ENCODE measurements at places on chromosomes 1 and 21.

DNA sequence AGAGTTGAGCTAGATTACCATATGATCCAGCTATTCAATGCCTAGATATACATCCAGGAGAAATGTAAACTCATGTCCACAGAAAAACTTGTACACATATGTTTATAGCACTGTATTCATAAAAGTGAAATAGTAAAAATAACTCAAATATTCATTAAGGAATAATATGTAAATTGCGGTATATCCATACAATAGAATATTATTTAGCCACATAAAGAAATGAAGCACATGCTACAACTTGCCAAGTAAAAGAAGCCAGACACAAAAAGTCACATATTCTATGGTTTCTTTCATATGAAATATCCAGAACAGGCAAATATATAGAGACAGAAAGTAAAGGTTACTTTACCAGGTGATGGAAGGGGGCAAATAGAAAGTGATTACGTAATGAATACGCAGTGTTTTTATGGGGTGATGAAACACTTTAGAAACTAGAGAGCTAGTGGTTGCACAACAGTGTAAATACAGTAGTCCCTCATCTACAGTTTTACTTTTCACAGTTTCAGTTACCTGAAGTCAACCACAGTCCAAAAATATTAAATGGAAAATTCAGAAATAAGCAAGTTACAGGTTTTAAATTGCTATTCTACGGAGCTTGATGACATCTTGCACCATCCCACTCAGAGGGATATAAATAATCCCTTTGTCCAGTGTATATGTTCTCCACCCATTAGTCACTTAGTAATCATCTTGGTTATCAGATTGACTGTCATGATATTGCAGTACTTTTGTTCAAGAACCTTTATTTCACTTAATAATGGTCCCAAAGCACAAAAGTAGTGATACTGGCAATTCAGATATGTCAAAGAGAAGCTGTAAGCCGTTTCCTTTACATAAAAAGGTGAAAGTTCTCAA, 62.3 kb downstream of the ZNF644 start:
- no peak for DNase-seq

DNA sequence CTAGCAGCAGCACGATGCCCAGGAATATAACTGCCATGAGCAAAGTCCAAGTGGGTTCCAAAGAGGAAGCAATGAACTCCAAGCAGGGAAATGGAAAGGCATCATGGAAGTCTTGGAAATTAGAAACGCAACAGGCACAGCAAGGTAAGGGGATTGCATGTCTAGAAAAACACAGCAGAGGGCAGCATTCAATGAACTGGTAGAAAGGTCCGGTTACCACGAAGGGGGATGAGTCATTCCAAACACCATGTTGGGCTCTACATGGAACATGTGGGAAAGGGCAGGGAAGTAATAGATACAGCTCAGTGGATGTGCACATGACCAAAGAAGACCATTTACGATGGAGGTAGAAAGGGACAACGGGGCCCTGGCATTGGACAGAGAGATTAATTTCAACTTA, 36.4 kb downstream of the RXRG start:
- no peak for DNase-seq

- DNase-seq: no peak
Measured at GRCh38 chr1:12666141-12666735, 22.4 kb downstream of the AADACL4 start.

DNA sequence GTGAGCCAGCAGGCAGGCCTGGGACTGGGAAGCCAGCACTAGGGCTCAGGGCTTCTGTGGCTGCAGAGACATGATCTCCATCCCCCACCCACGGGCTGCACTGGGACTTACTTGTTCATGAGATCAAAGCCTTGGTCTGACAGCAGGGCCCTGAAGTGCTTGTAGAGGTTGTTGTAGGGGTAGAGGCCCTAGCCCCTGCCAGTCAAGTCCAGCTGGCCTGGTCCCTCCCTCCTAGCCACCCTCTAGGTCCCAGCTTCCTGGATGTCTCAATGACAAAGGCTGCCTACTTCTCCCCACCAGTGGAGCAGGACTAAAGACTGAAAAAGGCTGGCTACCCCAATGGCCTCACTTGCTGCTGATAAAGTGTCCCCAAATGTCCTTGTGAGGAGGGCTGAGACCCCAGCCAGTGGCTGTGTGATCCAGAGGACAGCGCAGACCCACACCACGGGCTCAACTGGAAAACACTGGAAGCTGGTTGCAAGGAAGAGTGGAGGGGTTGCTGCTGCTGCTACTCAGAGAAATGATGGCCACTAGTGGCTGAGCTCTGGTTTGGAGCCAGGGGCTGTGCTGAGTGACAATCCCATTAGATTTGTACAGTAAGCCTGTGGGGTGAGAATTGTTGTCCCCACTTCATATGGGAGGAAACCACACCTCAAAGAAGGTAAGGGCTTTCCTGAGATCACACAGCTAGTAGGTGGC, 1.4 kb downstream of the HTR1D start:
- DNase-seq: no peak

DNA sequence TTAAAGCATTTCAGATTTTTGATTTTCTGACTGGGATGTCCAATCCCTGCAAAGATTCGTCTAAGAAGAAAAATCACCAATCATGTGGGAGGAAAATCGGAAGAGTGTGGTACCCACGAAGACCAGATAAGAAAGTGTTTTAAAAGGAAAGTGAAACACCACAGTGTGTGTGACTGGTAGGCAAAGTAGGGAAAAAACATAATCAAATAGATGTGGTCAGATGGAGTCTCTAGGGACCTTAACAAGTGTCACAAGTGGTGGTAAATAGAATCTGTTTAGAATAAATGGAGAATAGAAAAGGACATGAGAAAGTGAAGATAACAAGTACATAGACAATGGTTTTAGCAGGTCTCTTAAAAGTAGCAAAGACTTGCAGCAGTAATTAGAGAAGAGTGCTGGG, 154.6 kb downstream of the SLC30A10 start:
- no peak for DNase-seq

DNA sequence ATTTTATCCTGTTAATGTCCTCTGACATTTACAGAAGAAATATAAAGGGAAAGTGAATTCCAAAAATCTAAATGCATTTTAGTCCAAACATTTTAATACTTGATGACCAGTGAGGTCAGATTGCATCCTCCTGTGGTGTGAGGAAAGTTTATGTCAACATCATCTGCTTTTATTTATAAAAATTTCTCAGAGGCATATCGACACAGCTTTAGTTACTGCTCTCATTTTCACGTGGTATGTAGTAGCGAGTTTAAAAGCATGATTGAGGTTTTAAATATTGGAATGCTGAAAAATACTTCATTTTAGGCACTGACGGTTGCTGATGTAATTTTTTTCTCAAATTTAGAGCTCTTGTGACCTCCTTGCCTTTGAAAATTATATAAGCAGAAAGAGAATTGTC, 234.8 kb downstream of the HMCN1 start:
- DNase-seq: no peak

GRCh38 chr1:209648931-209649776, 3.1 kb downstream of the LAMB3 start:
- no peak for DNase-seq

- no peak for DNase-seq
Measured at GRCh38 chr1:159152031-159152430, 19.4 kb upstream of the CADM3 start.

DNA sequence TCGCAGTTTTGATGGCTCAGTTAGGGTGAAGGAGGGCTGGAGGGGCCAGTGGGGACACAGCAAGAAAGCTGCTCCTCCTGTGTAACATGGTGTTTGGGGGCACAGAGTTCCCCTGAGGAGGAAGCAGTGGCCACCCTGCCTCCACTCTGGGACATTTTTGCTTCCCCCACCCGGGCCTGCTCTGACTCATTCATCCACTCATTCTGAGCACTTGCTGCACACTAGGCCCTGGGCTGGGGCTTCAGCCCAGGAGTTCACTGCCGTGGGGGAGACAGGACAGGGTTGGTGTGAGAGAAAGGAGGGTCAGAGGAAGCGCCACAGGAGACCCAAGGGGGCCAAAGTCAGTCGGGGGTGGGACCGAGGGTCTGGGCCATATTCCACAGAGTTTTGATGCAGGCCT, 41.4 kb upstream of the ACOT11 start:
- no peak for DNase-seq

DNA sequence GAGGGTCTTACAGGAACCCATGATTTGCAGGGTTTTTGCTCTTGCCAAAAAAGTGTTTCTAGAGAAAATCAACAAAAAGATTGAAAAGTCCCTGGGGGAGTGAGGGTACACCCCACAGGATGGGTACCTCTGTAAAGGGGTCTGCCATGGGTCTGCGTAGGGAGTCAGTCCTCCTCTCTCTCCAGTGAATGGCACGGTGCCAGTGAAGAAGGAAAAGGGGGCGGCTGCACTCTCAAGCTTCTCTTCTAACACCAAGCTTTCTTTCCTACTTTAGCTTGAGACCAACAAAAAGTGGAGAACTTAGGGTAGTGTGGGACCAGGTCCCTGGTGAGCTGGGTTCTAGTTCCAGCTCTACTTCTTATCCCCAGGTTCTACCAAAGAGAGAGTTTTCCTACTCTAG, 87.4 kb downstream of the GLUL start:
- DNase-seq: no peak
